GOT3 (cell line): ENCODE measurements at places on chromosomes 4 and X.

- DNase-seq: no peak
Measured at GRCh38 chr4:23654791-23655190, 235.1 kb downstream of the PPARGC1A start.

DNA sequence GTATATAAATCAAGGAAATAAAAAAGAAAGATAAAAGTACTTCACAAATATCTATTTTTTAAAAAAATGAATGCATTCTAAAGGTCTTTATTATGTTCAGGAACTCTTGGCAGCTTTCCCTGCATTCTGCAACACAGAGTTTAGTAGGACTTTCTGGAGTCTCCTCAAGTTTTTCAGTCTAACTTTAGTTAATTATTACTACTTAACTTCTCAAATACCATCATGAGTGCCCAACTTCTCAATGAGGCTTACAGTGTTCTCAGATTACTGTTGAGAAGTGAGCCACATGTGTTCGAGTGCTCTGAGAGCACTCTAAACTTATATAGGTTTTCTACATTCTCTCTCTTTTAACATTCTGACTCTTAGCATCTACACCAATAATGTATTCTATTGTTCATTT lies 1852.9 kb upstream of the PCDH10 start:
- no peak for DNase-seq

DNA sequence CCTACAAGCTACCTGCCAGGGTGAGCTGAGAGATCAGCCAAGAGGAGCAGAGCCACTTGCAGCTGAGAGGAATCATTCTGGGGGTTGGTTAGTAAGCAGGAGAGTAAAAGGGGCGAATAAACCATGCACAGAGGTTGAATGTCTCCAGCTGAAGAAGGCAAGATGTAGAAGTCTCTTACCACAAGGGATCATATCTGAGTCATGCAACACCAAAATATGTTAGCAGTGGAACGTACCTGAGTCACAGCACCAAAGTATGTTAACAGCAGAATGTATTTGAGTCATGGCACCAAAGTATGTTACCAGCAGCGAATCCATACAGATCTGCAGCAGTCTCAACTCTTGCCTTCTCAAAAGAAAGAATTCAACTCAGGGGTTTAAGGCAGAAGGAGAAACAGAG lies 29.9 kb downstream of the C4orf51 start:
- DNase-seq: no peak

GRCh38 chr4:37073226-37073840 lies 171.2 kb upstream of the NWD2 start:
- no peak for DNase-seq

GRCh38 chrX:17552044-17552650 lies 177.1 kb downstream of the NHS start:
- DNase-seq: no peak

DNA sequence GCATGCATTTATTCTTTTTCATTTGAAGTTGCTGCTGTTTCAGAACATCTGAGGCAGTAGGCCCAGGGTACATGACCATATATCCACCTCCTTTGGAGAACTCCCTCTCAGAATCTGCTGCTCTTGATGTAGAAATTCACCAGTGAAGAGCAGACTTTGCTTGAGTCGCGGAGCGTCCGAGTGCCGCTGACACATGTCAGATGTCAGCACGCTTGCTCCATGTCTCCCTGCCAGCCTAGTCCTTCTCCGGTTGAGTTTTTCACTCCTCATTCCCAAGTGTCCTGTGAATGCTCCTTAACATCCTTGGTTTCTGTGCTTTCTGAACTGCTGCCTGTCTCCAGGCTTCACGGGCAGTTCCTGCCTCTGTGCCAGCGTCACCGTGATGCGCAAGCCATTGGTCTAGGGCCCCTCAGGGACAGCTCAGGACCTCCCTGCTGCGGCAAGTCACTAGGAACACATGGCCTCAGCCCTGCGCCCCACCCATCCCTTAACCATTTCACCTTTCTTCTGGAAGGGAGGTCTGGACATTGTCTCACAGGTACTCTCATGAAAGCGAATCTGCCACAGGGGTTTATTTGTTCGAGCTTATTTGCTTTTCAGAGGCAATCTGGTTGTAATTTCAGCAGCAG lies 93.1 kb upstream of the RBPJ start:
- DNase-seq: no peak

DNA sequence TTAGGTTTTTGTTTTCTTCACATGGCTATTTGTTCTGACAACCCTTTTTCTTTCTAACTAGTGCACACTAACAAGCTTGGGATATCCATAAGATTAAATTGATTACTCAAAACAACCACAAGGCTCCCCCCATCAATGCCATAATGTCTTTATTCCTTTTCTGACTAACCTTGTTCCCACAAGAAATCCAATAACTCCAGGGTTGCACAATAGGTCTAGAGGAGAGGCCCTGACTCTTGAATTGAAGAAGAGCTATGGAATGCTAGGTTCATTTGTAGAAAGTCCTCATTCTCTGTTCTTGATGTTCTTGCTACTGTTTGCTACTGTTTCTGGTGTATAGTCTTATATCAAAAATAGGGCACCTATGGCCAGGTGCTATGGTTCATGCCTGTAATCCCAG lies 71.0 kb downstream of the PRRG1 start:
- DNase-seq: no peak

DNA sequence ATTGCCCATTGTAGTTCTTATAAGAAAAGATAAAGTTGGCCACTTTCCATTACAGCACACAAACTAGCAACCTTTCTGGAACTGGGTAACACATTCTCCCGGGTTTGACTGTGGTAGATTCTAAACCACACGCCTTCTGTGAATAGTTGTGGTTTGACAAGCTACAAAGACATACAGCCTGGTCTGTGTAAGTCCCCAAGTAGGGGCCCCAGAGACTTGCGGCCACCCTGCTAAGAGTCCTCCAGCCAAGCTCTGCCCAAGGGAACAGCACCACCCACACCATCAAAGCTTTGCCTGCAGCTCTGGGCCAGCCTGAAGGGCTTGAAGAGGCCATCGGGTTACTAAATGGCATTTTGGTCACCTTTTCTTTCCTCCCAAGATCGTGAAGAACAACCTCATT lies 203.4 kb downstream of the MAML3 start:
- DNase-seq: no peak

DNA sequence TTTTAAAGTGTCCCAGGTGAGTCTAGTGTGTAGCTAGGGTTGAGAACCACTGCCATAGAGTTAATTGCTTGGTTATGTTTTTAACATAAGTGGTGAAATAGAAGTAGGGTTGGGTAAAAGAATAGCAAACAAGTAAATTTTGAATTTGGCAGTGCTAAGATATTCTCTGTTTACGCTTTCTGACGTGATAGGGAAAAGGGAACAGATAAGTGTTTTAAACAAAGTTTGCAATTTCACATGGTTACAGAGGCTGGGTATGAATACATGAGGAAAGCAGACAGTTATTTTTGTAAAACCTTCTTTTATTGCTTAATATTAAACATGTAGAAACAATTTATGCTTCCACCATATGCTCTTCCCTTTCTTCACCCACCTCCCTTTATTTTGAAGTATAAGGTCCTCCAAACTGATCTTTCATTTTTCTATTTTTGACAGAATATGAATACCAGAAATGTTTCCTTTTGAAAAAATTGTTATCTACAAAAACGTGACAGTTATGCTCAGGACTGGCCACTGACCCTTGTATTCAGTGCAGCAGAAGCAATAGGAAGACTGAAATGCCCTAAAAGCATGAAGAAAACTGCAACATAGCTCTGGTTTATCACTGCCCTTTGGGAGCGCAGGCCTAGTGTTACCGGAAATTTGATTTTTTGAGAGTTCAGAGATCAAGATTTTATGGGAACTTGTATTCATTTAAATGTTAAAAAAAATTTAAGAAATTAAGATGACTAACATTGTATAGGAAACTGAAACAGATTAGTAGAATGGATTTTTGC lies 214.4 kb upstream of the ARSJ start:
- no peak for DNase-seq

DNA sequence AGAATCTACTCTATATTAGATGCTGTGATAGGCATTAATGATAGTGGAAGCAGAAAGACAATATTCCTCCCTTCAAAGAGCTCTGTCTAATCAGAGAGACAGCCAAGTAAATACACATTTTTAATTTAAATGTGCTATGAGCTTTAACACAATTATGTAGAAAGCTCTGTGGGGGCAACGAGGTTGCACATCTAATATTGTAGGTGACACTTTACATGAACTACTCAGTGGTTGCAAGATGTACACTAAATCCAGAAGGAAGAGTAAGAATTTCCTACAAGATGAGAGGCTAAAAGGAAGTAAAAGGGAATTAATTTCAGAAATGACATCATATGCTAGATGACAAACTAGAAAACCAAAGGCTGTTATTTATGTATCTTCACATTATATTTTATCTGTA lies 120.9 kb downstream of the SPCS3 start:
- DNase-seq: no peak

DNA sequence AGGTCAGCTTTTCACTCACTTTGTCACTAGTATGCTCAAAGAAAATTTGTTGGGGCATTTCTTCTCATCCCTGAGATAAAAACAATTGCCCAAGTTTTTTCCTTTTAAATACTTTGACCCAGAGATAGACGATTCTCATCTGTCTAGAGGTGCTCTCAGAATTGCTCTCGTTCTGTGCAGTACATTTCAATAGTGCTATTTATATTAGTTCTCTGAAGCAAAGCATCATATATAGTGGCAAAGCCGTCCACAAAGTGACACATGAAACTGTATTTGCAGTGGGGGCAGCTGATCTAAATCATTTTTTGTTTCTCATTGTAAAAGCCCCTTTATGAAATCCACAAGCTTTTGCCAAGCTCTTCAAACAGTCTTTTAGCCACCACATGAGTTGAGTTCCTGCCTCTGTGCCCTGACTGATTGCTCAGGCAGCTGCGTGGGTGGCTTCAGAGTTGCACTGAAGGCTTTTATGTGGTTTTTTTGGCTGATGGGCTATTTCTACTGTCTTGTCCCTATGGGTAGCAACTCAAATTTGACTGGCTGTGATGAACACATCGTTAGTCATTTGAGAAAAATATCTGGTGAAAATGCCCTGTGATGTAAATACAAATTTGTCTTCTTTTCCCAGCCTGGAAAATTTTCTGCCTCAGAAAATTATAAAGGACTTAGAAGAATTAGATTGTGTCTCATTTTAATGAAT lies 119.1 kb upstream of the OTUD4 start:
- DNase-seq: no peak

- no peak for DNase-seq
Measured at GRCh38 chrX:109990582-109991276, 12.2 kb upstream of the TMEM164 start.

DNA sequence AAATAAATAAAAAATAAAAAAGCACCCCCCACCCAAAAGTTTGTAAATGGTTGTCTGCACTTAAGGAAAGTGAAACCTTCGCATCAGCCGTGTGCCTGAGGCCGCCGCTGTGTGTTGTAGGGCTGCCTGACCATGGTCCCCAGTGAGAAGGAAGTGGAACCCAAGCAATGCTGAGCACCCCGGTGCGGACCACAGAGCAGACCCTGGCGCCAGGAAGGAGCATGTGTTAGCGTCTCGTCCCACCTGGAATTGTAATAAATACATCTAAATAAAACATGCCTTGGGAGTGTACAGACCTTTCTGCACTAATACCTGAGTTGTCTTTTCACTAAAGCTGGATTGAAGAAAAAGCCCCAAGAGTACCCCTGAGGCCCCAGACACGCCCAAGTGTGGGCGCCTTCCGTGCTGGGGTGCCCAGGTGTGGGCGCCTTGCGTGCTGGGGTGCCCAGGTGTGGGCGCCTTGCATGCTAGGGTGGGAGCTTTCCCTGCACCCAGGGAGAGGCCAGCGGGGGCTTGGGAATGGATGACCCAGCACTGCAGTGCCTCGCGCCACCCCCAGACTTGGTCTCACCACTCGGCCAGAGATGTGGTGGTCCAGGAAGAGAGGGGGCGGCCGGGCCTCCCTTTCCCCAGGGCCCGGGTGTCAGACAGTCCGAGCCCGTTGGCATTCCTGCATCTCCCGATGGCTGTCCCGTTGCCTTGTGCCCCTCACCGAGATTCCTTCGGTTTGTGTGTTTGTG lies 33.7 kb downstream of the HTT-AS start:
- DNase-seq: no peak

GRCh38 chr4:138185859-138186645 lies 56.1 kb downstream of the SLC7A11 start:
- DNase-seq: no peak

DNA sequence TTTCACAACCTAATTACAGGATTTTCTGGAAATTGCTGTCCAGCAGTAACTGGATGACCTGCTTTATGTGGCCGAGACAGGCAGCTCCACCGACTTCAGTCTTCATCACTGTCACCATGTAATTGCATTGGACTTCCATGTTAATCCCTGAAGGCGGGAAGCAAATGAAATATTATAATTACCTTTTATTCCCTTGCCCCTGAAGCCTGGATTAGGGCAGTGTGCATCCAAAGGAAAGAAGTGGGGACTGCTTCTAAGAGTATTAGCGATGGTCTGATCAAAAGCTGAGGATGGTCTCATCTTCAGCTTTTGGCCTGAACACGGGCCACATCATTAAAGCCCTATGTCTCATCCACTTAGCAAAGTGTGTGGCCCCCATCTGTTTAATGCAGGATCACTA lies 311.6 kb upstream of the GALNT7 start:
- DNase-seq: no peak

- no peak for DNase-seq
Measured at GRCh38 chrX:45196701-45197100, 4.0 kb downstream of the DIPK2B start.

GRCh38 chr4:87420276-87420830 lies 2.0 kb upstream of the NUDT9 start:
- no peak for DNase-seq

- DNase-seq: no peak
Measured at GRCh38 chr4:54731552-54731951, 73.8 kb downstream of the KIT start.

GRCh38 chr4:177410566-177410965 lies 31.7 kb downstream of the AGA start:
- no peak for DNase-seq

GRCh38 chrX:31445542-31445941 lies 373.7 kb upstream of the FTHL17 start:
- no peak for DNase-seq

DNA sequence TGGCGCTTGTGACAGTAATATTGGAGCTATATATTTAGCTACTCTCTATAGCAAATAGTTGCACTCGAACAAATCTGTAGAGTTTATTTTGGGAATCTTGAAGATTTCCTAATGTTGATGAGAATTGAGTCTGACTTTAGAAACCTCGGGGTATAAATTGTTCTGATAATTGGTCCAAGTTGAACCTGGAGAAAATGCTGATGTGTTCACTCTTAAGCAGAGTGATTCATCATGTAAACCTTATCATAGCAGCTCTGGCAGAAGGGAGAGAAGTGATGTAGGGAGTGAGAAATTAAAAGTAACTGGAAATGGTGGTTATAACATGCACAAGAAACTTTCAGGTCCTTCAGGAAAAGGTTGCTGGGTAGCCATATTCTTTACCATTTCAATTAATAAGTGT lies 16.4 kb upstream of the SLC4A4 start:
- DNase-seq: no peak

GRCh38 chr4:13537011-13537831 lies 7.1 kb downstream of the NKX3-2 start:
- DNase-seq: no peak

- DNase-seq: no peak
Measured at GRCh38 chr4:110702326-110702725, 79.4 kb upstream of the PITX2 start.
